ENCODE measurements at places on chromosomes 1 and 21. TPM values are rescaled to one million over a fixed set of nuclear protein-coding genes. Genes with fewer than 3 reads are reported as not detected.
A peak's percentile ranks its signal among the peaks of the same experiment; 100 is the strongest.

GRCh38 chr1:30719406-30720270 lies 3.7 kb downstream of the MATN1 start:
- DNase-seq = no peak
- H3K4me3 ChIP-seq = peak overlapping the region; percentile 75

DNA sequence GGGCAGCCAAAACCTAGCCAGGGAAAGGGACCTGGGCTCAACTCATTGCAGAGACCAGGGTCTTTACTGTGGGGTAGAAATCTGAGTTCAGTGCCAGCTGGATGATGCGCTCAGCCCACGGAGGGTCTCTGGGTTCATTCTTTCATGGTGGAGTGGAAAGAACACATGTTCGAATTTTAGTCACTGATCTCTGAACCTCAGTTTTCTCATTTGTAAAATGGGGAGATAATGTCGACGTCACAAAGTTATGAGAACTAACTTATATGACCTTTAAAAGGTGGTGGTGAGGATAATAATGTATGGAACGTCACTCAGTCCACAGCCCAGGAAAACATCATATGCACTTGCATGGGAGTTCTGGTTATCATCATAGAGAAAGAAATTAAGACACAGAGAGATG lies 1.2 kb upstream of the TAL1 start:
- no peaks in the 10 kb centered on the region for H3K36me3 ChIP-seq
- H3K27me3 ChIP-seq = peaks cover 91% of the 10 kb centered on the region
- H3K4me3 ChIP-seq = no peak overlapping the region
- no peak for DNase-seq
- H3K27ac ChIP-seq = no peak overlapping the region

The NEXN gene
- total RNA-seq = 8.2 TPM

The GBP4 gene
- 4.8 TPM for total RNA-seq

Measured in mesothelial cell of epicardium (in vitro differentiated cells).